ENCODE measurements at places on chromosomes 1 and 21.

- no peak for DNase-seq
These were observed 1.5 kb downstream of the CCN1 start for GRCh38 chr1:85581802-85582686.

GRCh38 chr1:183575606-183576005 is 14.7 kb downstream of the NCF2 start:
- no peak for DNase-seq

- DNase-seq: no peak
These were observed 149.1 kb upstream of the L1TD1 start for GRCh38 chr1:62045574-62045973.

GRCh38 chr1:217363319-217363718 is 267.6 kb downstream of the GPATCH2 start:
- no peak for DNase-seq

GRCh38 chr1:92709738-92710137 is 75.2 kb downstream of the EVI5 start:
- DNase-seq: no peak

- peak; percentile 15 for DNase-seq
These were observed 1.4 kb downstream of the NIT1 start for GRCh38 chr1:161119092-161119903.

DNA sequence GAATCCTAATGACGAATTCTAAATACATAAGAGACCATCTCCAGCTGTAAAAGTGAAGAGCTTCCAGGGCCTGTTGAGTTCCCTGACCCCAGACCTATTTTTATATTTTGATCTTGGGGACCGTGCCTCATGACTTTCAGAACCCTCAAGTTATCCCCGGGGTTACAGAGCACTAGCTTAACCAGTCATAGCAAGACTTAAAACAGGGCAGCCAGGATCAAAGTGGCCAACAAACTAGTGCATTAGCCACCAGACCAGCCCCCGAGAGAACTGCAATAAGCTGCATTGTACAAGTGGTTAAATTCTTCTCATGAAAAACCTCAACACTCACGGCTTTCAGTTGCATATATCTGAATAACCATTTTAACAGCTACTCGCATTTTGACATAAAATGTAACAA is 183.0 kb downstream of the BARHL2 start:
- DNase-seq: no peak
